ENCODE measurements at places on chromosomes 11 and 22. TPM values are rescaled to one million over a fixed set of nuclear protein-coding genes. Genes with fewer than 3 reads are reported as not detected.

Gene HTR3B
- total RNA-seq = not detected

- DNase-seq = no peak
Measured at GRCh38 chr11:126190792-126191191, 20.7 kb downstream of the RPUSD4 start.

- no peak for DNase-seq
Measured at GRCh38 chr22:19615867-19616581, 91.8 kb upstream of the CLDN5 start.

Gene SLC1A2
- not detected for total RNA-seq

DNA sequence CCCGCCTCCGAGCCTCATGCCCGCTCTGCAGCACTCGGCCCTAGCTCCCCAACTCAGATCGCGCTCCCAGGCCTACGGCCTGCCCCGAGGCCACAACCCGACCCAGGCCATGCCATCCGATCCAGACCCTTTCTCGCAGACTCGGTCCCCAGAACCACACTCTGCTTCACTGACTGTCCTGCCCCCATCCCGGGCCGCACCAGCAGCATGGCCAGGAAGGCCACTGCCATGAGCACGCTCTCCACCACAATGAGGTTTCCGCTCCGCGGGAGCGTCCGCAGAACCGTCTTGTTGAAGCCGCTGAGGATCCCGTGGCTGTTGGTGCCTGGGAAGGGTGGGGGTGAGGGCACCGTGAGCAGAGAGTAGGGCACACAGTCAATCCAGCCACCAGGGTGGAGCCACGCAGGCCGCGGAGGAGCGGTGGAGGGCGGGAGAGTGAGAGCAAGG lies 6.4 kb downstream of the UNC93B1 start:
- DNase-seq = no peak

DNA sequence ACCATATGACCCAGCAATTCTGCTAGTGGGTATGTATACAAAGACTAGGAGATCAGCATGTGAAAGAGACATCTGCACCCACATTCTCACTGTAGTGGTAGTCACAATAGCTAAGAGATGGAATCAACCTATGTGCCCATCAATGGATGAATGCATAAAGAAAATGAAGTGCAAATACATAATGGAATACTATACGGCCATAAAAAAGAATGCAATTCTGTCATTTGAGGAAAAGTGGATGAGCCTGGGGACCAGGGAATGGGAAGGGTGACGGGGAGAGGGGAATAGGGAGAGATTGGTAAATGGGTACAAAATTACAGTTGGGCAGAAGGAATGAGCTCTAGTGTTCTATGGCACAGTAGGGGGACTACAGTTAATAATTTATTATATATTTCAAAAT lies 26.7 kb upstream of the SMIM38 start:
- DNase-seq = no peak

Gene PDE2A
- total RNA-seq = 2.9 TPM
